NCI-H526 (cell line): ENCODE measurements at places on chromosomes 11 and 22.

DNA sequence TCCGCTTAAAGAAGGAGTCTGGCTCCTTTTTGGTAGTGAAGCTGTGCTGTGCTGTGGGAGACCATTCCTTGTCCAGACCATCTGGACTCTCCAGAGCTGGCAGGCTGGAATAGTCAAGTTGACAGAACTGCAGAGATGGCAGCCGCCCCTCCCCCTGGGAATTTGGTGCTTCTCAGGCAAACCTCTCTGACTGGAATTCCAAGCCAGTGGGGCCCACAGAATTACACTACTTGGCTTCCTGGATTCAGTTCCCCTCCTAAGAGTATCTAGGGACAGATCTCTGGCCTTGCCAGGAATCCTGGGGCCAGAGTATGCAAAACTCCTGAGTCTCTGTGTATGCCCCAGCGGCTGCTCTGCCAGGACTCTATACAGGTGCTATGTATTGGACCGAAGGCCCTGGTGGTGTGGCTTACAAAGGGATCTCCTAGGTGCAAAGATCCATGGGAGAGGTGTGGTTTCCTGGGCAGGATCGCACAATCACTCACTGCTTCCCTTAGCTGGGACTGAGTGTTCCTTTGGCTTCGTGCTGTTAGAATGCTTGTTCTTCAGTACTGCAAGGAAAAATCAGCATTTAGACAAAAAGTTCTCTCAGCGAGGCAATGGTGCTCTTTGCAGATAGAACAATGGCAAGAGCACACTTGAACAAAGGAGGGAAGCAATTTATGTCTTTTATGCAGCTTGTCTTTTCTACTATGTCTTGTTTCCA lies 86.8 kb downstream of the PRMT3 start:
- peak; percentile 77 for DNase-seq

DNA sequence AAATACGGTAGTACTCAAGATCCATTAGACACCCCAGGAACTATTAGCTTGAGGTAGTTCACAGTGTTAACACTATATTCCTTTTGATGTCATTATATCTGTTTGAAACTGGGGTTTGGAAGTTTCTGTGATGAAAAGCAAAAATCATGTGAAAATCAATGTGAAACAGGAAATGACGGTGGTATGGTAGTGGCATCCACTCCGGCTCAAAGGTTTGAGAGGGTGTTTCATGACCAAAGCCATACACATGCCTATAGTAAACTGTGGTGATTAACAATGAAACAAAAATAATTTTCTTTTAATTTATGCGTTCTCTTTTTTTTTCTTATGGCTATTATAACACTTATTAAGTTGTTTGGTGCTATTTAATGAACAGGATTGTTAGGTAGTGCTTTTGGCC lies 10.9 kb downstream of the RAB38 start:
- no peak for DNase-seq

- no peak for DNase-seq
These were observed 4.7 kb upstream of the TMPRSS13 start for GRCh38 chr11:117933930-117934329.

DNA sequence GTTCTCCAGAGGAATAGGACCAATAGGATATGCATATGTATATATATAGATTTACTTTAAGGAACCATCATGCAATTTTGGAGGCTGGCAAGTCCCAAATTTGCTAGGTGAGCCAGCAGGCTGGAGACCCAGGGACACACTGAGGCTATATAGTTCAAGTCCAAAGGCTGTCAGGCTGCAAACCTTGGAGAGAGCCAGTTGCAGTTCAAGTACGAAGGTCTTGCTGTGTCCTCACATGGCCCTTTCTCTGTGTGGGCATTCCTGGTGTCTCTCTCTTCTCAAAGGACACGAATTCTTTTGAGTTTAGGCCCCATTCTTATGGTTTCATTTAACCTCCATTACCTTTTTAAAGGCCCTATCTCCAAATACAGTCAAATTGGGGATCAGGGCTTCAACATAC lies 134.4 kb upstream of the SORL1-AS1 start:
- DNase-seq = peak; percentile 76

DNA sequence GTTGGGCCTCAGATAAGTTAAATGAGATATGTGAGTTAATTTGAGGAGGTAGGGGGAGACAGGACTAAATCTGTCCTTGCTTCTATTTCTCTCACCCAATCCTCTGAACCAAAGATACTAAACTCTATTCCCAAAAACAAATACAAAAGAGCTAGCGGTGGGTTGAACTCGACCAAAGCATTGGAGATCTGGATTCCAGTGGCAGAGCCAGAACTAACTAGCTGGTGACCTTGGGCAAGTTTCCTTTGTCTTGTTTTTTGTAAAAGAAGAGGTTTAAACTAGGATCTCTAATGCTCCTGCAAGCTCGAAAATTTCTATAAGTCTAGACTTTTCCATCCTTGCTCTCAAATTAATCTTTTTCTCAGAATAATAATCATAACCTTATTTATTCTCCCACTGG lies 1.5 kb downstream of the ME3 start:
- DNase-seq = no peak

GRCh38 chr11:27786864-27787263 lies 86.6 kb upstream of the BDNF start:
- DNase-seq = no peak

- DNase-seq = no peak
These were observed 175.5 kb downstream of the ADAMTS15 start for GRCh38 chr11:130623670-130624668.

DNA sequence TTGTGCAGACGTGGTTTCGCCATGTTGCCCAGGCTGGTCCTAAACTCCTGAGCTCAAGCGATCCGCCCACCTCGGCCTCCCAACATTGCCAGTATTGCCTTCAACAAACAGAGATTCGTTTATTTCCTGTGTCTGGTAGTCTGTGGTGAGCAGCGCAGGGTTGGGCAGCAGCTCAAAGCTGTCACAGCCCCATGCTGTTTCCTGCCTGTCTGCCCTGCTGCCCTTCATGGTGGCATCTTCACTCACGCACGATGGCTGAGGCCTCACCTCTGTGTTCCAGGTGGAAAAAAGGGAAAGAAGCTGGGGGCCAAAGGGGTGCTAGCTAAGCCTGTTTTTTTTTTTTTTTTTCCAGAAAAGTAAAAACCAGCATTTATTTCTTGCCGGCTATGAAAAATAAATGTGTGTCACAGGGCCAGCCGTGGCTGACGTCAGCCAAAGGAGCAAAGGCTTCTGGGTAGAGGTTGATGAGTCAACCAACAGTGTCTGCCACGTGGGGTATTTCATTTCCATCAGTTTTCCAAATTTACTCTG lies 28.8 kb downstream of the TBC1D22A start:
- no peak for DNase-seq

- no peak for DNase-seq
These were observed 126.3 kb downstream of the C11orf91 start for GRCh38 chr11:33574331-33574730.

DNA sequence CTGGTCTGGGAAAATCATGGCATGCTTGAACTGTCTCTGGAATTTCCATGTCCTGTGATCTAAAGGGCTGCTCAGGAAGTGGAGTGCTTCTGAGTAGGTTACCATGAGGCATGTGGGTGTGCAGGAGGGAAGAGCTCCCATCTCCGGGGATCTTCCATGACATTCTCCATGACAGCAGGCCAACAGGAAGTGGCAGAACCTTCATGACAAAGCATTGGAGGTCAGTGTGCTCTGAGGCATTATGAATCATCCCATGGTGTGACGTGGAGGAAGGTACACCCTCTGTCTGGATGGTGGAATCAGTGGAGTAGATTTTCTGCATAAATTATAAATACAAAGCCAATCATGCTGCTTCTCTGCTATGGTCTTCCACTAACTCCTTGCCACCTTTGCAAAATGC lies 139.6 kb upstream of the E2F8 start:
- DNase-seq = no peak

DNA sequence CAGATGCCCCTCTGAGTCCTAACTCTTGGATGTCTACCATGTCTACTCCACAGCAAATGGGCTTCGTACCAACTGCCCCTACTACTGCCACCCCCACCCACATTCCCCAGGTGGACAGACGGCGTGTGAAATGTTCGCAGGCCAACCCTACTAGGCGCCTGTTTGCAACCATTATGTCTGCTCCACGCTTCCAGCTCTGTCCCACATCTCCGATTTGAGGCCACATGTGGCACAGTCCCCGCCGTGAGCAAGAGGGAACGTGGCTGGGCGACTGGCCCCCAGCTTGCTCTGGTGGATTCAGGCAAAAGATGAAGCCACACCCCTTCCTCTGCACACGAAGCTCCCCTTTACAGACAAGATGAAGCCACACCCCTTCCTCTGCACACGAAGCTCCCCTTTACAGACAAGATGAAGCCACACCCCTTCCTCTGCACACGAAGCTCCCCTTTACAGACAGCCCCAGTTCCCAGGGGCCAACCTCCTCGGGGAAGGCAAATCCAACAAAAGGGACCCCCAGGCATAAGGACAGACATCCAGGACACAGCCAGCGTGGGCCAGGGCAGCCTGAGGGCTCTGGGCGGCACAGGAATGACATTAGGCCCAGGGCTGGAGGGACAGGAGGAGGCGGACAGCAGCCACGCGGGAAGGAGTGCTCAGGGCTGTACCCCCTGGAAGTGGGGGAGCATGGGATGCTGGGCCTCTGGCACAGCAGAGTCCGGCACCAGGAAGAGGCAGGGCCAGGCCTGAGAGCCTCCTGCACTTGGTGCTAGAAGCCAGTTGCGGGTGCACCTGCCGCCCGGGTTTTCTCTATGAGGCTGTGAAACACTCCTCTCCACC lies 106.2 kb downstream of the SHANK2 start:
- no peak for DNase-seq

DNA sequence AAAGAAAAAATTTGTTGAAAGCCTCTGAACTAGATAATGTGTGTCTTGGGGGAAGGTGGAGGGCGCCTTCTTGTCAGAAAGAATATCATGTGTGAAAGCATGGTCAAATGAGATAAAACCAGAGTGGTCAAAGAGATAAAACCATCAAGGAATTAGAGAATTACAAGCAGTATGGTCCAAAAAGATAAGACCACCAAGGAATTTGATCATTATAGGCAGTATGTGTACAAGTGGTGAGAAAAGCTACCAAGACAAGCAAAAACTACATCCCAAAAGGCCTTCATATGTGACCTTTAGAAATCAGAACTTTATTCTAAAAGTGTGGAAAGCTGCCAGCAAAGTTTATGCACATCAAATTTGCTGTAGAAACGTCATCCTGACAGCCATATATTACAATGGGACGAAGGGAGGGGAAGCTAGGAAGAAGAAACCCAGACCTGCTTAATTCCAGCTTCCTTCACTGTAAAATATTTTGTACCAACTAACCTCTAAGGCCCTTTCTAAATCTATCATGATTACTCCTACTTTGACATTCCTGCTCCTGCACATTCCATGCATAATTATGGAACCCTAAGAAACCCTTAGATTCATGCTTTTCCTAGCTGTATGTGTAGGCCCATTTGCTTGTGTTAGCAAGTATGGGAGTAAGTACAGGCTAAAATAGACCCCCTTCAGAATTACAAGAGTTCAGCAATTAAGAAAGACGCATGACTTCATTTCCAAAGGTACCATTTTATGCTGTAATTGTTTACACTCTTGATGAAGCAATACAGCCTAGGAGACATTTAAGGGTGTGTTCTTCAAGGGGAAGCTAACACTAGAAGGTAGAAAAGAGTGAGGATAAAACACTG lies 51.6 kb downstream of the LGR4 start:
- DNase-seq = no peak

DNA sequence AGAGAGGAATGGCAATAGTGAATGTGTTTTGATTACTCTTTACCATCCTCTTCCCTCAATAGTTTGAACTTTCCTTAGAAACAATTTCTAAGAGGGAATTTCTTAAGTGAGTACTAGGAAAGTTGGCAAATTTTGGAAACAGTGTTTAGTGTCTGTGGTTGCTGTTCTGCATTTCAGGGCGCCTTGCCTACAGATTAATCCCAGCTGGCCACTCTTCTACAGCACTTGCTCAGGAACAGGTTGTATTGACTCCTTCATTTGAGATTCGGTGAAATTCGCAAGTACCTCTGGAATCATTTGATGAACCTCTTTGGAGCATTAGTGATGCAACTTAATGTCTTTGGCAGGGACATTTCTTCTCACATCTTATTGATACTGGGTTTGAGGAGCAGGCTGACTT lies 28.3 kb downstream of the JAM3 start:
- no peak for DNase-seq

DNA sequence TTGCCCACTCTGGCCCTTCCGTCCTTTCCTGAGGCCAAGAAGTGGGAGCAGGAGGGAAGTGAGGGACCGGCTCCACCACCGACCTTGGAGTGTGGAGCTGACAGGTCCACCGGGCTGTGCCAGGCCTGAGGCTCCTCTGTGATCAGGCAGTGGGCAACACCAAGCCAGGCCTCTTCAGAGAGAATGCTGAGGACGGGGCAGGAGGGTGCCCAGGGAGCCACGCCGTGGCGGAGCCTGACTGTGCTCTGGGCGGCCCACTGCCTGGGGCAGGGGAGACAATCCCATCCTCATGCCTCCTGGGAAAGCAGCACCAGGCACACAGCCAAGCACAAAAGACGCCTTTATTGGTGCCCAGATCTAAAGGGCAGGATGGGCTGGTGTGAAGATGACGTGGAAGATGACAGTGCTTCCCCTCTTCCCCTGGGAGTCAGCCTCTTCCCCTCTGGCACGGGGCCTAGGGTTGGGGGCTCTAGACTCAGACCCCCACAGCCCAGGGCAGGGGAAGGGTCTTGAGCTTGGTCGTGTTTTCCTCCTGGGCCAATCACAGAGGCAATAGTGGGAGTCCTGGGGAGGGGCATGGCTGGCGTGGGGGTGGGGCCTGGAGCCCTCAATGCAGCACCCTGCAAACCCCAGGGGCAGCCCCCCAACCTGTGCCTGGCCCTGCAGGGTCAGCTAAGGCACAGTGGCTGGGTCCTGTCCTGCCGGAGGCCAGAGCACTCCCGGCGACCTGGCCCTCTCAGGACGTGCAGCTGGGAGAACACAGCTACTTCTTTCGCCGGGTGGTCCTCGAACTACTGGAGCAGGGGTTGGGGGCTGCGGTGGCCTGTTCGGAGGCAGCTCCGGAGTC lies 4.7 kb downstream of the LMF2 start:
- DNase-seq = no peak

GRCh38 chr11:116189408-116190170 lies 583.2 kb downstream of the BUD13 start:
- no peak for DNase-seq

- DNase-seq = no peak
These were observed 194.1 kb downstream of the MSANTD4 start for GRCh38 chr11:105827906-105828305.

DNA sequence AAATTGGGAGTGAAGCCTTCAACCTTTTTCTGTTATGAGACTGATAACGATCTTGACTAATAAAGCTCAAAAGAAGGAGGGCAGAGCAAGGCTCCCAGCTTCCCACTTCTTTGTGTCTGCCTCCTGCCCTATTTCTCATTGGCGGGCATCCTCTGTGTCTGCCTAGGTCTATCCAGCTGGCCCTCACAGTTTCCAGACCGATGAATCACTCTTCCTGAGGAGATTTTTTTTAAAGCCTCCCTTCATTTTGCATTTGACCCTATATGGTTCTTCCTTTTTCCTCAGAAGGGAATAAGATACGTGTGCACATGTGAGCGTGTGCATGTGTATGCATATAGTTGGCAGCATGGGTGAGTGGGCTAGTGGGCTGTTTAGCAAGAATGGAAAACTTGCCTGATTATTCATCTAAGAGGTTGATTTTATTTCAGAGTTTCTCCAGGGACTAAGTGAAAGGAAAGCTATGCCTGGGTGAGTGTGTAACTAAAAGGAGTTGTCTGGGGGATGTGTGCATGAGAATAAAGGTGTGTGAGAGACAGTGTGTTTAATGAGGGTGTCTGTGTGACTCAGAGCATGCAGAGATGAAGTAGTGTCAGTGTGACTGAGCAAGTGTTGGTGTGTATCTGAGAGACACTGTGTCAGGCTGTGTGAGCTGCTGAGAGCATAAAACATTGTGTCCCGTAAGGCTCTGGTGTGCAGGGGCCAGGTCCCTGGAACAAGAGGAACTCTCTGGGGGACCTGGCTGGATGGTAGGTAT lies 12.2 kb downstream of the PHLDB1 start:
- DNase-seq = no peak
